ENCODE measurements at places on chromosomes 13 and 19.

DNA sequence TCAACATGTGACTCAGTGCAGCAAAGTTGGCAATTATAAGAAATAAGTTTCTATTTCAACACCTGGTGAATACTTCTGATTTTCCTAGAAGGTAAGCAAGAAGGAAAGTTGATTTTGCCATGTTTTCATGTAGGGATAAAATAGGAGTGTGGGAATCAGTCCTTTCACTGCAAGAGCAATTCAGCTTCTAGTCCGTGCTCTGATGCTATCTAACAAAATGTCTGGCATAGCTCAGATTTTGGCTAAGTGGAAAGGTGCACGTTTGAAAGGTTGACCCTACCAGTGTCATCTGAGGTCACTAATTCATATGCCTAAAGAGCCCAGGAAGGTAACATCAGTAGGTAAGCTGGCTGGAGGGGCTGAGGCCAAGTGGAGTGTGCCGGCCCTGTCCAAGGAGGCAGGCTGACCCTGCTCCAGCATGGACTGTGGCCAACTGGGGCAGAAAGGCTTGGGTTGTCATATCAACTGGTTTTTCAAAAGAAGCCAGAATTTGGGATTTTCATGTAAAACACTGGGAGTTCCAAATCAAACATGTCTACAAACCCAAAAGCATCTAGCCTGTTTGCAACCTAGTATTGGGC lies 38.9 kb upstream of the MEDAG start:
- no peak for DNase-seq

DNA sequence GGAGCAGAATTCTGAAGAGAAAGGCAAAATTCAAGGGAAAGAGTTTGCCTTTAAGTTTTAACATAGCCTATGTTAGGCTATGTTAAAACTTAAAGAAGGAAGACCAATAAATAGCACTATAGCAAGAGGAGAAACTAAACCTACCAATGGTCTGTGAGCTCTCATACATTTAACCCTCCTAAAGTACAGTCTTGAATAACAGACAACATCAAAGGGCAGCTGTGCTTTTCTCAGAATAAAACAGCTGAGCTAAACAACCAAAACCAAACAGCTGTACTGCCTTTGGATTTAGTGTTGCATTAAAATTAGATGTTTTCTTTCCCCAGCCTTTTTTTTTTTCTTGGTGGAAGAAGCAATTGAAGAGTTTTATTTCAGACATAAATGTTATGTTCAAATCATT lies 34.0 kb downstream of the KLF5 start:
- no peak for DNase-seq

- no peak for DNase-seq
These were observed 24.0 kb downstream of the UQCRFS1 start for GRCh38 chr19:29189033-29189360.

DNA sequence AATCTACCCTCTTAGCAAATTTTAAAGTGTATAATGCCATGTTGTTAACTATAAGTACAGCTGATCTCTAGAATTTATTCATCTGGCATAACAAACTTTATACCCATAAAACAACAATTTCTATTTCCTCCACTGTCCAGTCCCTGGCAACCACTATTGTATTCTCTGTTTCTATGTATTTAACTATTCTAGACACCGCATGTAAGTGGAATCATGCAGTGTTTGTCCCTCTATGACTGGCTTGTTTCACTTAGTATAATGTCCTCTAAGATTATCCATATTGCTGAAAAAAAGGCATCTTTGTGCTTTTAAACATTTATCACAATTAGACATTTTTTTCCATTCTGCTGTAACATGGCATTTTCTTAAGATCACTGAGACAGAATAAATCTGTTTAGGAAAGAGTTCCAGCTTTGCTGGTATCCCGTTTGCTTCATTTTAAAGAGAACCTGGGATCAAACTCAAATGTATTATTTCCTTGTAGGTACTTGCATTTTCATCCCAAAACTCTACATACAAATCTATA lies 1191.0 kb downstream of the SLITRK5 start:
- no peak for DNase-seq

DNA sequence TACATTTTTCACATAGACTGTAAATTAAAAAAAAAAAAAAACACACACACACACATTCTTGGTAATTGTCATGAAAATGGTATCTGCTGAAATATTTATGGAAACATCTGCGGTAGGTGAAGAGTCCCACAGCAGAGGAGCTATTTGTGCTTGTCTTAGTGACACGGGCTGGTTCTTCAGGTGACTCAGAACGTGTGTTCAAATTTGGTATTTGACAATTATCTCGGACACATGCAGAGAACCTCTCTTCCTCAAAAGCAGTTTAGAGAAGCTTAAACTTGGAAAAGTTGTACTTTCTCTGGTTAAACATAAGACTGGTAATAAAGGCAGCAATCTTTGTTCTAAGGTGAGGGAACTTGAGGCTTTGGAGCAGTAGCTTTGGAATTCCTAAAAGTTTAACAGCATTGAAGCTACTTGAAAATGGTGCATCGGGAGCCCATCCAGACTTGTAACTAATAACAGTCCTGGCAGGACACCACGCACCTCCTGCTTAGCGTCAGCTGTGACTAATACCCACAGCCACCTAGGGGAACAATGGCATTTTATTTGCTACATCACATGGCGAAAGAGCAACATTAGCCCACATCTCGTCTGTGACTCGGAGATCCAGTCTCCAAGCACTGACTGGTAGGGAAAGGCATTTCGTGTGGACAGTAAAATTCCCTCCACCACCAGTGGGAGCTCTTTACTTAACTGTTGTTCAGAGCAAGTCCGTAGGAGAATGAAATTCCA lies 1505.1 kb upstream of the SLC10A2 start:
- DNase-seq = no peak

DNA sequence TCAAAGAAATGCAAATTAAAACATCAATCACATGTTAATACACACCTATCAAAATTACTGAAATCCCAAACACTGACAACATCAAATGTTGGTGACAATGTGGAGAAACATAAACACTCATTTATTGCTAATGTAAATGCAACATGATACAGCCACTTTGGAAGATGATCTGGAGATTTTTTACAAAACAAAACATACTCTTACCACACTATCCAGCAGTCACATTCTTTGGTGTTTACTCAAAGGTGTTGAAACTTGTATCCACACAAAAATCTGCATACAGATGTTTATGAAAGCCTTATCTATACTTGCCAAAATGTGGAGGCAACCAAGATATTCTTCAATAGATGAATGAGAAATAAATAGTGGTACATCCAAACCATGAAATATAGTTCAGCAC lies 1219.5 kb upstream of the PCDH20 start:
- no peak for DNase-seq

GRCh38 chr13:98525456-98526181 lies 51.3 kb downstream of the STK24 start:
- DNase-seq = no peak

DNA sequence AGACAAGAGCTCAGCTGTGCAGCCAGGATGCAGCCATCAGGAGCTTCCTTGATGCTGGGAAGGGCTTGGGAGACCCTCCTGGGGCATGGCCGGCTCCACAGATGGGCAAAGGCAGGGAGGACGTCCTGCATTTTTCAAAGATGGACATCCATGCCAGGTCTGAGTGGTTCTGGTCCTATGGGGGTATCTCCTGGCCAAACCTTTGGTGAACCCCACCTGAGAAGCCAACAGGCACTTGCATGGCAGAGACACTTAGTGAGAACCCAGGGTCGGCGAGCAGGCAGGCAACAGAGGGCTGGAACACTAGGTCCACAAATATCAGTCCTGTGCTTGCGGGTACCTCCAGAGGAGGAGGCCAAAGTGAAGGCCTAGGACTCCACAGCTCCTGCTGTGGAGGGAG lies 70.0 kb downstream of the KCTD15 start:
- no peak for DNase-seq

- DNase-seq = no peak
These were observed 5.0 kb upstream of the HIF3A start for GRCh38 chr19:46291829-46292228.

GRCh38 chr13:101931186-101931585 lies 470.7 kb downstream of the FGF14 start:
- DNase-seq = no peak

DNA sequence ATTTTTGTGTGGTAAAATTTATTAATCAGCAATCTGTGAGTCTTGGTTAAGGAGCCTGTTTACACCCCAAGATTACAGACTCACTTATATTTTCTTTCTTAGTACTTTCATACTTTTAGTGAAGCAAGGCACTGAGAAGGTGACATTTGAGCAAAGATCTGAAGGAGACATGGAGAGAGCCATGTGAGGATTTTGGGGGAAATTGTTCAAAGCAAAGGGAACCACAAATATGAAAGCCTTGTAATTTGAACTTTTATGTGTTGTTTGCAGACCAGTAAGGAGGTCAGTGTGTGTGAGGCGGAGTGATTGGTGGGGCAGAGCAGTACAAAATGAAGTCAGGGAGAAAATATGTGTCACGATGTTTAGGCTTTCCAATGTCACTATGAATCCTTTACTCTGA lies 140.7 kb upstream of the KLF12 start:
- DNase-seq = no peak

Data from GDM1 (cell line).